Large intestine (tissue), 12 donors: ENCODE measurements at places on chromosomes 7 and 10.

- peak; percentile 45 for DNase-seq
Measured at GRCh38 chr7:22356701-22357310, at the start of gene RAPGEF5. RAPGEF5 (minus strand) TSS chr7:22357154; CDS start chr7:22357060, 94 bp downstream.

DNA sequence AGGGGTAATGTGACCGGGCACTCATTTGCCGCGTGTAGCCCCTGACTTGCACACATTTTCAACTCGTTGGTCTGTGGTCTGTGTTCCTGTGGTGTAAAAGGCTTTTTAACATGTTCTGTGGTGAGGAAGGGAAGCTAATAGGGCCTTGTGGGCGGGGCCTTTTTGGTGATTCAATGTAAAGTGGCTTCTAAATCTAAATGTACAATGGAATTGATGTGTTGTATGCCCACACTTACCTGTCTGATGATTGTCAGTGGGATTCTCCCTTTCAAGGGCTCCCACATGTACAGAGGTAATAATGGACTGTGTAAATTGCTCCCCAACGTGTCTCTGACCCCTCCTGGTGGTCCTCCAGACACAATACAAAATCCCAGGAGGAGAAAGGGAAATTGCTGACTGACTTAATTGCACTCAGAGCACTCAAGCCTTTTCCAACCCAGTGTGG lies 43.1 kb upstream of the GATAD1 start:
- no peak for DNase-seq

DNA sequence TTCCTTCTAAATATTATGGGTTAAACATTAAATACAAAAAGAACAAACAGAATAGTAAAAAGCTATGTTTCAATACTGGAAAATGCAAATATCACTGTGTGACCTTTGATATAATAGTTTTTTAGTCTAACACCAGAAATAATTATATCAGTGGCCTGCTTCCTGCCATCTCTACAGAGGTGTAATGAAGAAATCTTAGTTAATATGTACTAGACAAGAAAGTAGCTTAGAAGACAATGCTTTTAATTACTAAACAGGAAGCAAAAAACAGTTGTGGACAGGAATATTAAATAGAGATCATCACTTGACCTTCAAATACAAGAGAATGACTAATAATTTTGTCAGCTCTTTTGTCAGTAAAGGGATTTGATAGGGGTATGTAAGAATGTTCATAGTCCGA lies 47.4 kb upstream of the LRRN3 start:
- DNase-seq: no peak

DNA sequence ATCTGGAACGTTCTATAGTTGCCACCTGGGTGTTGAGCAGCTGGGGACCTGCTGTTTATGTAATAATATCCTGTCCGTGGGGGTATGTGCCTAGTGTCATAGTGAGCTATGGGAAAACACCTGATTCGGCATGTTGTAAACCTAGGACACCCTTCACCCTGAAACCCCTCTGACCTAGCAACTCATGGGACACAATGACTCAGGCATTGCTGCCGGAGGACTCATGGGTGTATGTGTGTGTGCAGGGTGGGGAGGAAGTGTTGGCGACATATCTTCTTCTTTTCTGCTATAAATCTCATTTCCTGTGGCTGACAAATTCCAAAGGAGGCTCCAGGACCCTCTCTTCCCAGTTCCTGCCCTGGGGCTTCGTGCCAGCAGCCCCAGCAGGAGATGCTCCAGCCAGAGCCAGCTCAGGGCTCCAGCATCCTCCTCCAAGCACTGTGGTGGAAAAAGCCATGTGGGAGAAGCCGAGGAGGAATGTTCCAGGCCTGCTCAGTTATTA lies 77.0 kb upstream of the PODXL start:
- no peak for DNase-seq

DNA sequence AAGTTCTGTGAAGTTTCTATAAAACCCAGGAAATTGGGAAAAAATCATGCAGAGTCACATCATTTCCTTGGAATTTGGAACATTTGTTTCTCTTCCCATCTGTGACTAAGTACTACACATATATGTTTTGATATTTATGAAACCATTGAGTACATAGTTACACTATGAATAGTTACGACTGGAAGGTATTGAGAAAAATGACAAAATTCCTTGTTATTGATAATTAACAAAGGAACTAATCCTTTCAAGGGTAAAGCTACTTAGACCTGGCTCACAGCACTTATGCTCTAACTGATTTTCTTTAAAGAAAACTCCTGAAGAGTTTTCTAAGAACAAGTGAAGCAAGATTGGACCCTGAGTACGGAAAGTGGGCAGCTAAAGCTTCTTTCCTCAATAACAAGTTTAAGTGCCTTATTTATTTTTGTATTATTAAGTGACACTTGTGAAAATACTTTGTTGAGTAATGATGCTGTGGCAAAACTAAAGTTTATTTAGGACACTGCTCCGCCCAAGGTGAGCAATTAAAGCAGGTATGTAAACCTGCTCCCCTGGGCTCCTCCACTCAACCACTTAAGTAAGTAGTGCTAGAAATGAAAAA lies 12.0 kb upstream of the GLCCI1 start:
- no peak for DNase-seq
